NCI-H1694 (cell line): ENCODE measurements at places on chromosomes 16 and 17.

GRCh38 chr17:79294459-79295071 lies 219.9 kb downstream of the ENGASE start:
- no peak for DNase-seq

DNA sequence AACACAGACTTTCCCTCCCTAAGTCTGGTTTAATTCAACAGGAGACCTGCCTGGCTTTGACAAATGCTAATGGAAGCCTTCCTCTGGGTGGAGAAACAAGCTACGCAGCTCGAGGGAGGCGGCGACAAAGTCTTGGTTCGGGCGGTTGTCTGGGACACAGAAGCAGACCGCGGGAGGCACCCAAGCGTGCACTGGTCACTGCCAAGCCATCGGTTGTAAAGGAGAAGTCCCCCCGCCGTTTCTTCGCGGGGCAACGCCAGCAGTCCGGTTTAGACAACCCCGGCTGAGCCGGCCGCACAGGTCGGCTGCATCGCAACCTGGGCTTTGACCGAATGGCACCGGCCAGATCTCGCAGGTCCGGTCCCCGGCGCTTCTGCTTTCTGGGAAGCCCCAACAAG lies 586 bp downstream of the GLYR1 start:
- no peak for DNase-seq

- no peak for DNase-seq
These were observed 10.5 kb downstream of the EMC8 start for GRCh38 chr16:85788819-85789218.

DNA sequence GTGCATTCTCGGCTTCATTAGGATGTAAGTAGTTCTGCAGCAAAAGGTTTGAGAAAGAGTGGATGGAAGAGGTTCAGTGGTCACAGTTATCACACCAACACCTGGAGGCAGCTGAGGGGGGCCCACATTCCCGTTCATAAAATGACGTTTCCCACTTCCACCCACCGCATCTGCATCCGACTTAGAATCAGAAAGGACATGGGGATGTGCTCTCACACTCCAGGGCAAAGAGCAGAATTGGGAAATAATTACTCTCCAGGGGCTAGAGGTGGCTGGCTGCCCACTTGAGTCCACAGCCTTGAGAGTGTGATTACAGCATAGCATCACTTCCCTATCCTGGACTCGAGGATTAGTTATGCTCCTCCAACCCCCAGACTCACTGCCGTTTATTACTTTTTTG lies 122.0 kb downstream of the CPPED1 start:
- DNase-seq: no peak

DNA sequence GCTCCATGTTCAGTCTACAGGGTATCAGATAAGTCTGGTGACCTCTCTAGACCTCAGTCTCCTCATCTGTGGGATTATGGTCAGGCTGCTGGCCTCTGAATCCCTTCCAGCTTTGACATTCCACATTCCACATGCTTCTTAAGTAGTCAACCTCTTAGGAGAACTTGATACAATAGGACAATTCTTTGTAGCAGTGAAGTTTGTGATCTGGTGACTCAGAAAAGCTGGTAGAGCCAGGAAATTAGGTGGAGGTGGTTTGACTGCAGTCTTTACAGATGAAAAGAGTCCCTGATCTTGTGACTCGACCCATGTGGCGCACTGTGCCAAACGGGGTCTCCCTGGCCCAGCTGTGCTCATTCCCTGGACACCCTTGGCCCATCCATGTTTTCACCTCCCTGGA lies 147.8 kb downstream of the NTN1 start:
- no peak for DNase-seq

- no peak for DNase-seq
These were observed 9.4 kb upstream of the SLC52A1 start for GRCh38 chr17:5044630-5045029.

DNA sequence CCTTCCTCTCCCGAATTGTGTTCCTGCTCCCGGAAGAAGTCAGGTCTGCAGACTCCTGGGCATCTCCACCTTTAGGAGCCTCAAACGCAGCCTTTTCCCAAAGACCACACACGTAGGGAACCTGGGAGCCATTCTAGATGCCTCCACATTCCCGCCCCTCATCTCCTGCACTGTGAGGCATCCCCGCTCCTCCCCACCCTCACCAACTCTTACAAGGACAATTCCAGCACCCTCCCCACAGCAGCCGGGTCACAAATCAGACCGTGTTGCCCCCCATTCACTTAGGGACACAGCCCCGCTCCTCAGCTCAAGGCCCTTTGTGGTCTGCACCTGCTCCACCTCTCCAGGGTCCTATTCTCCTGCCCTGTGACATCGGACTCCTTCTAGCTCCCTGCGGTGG lies 49.6 kb downstream of the ABR start:
- DNase-seq: no peak
